ENCODE measurements at places on chromosomes 3 and 15.

- DNase-seq: no peak
Observed at GRCh38 chr3:4748701-4749378, 230.4 kb upstream of the BHLHE40 start.

DNA sequence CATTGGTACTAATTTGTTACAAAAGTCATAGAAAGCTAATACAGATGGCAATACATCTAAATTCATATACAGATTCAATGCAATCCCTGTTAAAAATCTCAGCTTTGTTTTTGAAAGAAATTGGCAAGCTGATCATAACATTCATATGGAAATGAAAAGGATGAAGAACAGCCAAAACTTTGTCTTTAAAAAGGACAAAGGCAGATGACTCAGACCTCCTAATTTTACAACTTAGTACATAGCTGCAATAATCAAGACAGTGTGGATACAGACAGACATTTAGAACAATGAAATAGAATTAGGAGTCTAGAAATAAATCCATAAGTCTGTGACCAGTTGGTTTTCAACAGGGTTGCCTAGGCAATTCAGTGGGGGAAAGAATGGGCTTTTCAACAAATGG, 63.3 kb downstream of the AQP9 start:
- DNase-seq: no peak

- no peak for DNase-seq
Observed at GRCh38 chr3:58835086-58835485, 168.5 kb upstream of the FAM3D start.

GRCh38 chr15:88788816-88789215, 14.4 kb upstream of the ACAN start:
- no peak for DNase-seq

- no peak for DNase-seq
Observed at GRCh38 chr3:73045391-73045790, 16.1 kb upstream of the EBLN2 start.

GRCh38 chr15:78276064-78276943, 11.9 kb downstream of the DNAJA4 start:
- DNase-seq: no peak

GRCh38 chr3:78913711-78914110, 854.1 kb downstream of the ROBO1 start:
- no peak for DNase-seq

GRCh38 chr3:165443664-165444063, 247.5 kb upstream of the SLITRK3 start:
- DNase-seq: no peak

DNA sequence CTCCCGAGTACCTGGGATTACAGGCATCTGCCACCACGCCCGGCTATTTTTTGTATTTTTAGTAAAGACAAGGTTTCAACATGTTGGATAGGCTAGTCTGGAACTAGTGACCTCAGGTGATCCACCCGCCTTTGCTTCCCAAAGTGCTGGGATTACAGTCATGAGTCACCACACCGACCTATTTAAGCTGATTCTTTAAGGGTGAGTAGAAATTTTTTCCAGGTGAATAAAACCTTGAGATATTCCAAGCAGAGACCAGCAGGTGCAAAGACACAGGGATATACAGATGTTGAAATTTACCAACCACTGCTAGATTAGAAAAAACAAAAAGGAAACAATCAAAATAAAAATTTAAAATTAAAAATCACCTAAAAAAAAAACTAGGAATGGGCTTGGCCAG, 74.4 kb upstream of the CHRNB4 start:
- DNase-seq: no peak

DNA sequence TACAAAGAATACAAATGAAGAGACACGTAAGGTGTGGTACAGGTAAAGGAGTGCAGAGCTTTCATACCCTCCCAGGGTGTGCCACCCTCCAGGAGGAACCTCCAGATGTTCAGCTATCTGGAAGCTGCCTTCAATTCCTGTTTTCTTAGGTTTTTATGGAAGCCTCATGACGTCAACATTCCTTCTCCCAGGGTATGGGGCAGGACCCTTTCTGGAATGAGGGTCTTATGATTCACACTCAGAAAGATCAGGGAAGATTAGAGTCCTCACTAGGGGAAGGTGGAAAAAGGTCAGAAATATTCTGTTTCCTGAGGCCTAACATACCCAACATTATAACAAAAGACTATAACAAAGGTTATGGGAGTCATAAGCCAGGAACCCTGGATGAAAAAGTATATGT, 99.8 kb upstream of the PLCL2 start:
- DNase-seq: no peak

- no peak for DNase-seq
Observed at GRCh38 chr3:58469096-58469495, 22.8 kb upstream of the KCTD6 start.

GRCh38 chr3:35946121-35946853, 307.0 kb downstream of the ARPP21 start:
- no peak for DNase-seq

DNA sequence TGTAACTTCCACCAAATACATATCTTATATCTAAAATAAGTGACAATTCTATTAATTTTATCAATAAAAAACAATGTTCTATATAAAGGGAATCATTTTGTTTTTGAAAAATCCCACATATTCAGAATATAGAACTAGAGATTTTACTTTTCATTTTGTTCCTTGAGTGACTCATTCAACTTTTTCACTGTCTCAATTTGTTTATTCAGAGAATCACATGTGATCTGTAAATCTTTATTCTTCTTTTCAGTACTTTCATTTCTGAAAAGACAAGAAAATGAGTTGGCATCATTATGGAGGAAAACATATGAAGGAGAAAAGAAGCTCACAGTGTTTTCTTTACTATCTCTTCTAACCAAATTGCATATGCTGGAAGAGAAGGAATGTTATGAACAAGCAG, 35.0 kb downstream of the CIP2A start:
- no peak for DNase-seq

GRCh38 chr15:29888646-29889045, 66.4 kb upstream of the TJP1 start:
- no peak for DNase-seq

DNA sequence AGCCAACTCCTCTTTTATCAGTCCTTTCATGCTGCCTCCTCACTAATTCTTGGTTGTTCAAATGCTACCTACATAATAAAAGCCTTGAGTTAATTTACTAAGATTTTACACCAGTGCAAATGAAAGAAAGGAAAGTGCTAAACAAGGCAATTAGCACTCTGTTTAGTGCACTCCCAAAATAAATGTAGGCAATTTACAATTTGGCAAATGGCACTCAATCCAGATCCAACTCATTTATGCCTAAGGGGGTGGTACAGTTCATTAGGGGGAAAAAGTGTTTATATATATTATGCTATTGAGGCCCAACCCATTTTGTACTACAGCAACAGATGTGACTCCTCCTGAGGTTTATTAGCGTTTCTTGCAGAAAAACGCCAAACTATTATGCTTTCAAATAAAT, 370.1 kb downstream of the NR2F2 start:
- no peak for DNase-seq

- DNase-seq: no peak
Observed at GRCh38 chr3:140910860-140911259, 30.8 kb upstream of the SLC25A36 start.
